Kidney (tissue), 22 donors: ENCODE measurements at places on chromosomes 3 and 15.

- no peak for DNase-seq
Measured at GRCh38 chr3:47580481-47580880, 1.8 kb upstream of the CSPG5 start.

- DNase-seq, result no peak
Measured at GRCh38 chr3:112136046-112136445, 3.0 kb upstream of the GCSAM start.

DNA sequence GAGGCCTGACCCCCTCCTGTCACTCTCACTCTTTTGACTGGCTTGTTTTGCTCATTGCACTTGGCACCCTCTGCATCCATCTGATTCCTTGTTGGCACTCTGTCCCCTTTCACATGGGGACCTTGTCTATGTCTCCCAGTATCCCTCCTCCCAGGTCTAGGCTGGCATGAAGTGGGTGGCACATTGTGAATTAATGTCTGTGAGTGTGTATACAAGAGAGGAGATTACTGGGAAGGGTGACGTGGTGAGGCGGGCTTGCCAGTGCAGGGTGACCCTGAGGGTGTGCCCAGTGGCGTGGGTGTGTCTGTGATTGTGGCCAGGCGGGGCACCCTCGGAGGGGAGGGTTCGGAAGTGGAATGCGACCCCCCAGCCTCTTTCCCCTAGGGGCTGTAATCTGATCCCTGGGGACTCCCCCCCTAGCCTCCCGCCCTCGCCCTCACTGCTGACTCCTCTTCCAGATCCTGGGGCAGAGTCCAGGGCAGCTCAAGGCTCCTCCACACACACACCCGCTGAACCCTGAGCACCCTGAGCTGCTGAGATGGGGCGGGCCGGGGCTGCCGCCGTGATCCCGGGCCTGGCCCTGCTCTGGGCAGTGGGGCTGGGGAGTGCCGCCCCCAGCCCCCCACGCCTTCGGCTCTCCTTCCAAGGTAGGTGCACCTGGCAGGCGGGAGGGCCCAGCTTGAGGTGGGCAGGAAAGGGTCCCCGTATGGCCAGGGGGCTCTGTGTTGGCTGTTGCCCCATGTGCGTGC, at the start of gene SEMA3B:
Gene SEMA3B, plus strand, starts transcription at position 445 of the 749 bp plus-strand sequence. Its CDS starts 94 bp downstream, at position 539.
- DNase-seq, result peak; percentile 97

DNA sequence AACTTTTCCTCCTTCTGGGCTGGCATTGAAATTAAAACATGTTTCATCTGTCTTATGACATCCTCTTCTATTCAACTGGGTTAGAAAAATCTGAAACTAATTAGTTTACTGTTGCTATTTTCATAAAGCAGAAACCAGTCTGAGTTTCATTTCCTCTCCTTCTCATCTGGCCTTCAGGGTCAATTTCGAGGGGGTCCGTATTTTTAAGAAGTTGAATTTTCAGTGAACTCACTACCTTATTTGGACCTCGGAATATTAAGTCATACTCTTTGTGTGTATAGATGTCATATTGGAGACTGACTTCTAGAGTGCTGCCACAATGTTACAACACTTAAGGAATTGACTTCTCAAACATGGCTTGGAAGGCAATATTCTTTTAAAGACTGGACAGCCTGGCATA, 485.9 kb downstream of the SQOR start:
- no peak for DNase-seq

DNA sequence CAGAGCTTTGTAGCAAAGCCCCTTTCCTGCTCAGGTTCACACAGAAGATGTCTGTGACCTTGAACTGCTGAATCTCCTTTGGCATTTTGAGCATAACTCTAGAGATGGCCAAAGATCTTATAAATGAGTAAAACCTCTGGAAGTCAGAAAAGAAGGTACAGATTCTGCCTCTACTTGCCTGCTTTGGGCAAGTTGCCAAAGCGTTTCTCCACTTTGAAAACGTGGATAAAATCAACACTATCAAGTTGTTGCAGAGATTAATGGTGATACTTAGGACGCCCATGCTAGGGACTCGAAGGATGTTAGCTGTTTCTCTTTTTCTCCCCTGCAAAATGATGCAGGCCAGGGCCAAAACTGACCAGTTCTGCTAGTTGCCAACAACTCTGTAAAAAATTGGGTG, 68.0 kb upstream of the CMTM7 start:
- DNase-seq, result no peak

DNA sequence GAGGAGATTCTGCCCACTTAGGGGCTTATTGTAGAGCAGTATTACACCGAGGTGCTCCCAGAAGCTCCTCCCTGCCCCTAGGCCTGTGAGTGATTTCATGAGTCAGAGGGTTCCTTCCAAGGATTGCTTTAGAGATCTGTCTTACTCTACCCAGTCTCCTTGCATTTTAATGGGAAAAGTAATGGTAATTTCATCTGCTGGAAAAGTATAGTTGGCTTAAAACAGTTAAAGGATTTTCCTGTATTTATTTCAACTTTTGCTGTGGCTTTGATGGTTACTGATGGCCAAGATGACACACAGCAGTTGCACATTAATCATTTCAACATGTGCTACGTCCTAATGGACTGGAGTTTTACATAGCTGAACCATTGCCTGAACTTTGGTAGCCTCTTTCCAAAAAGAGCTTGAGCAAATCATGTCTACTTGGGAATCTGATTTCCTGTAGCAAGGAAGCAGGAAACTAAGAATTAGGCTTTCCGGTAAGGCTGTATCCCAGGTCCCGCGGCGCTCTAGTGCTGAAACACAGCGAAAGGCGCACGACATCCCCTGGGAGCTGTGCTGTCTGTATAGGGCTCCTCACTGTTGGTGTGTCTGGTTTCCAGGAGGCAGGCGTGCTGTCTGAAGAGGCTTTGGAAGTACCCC, 9.2 kb upstream of the PGPEP1L start:
- DNase-seq, result no peak
